NCI-H345 (cell line): ENCODE measurements at places on chromosomes 1 and 21.
A peak's percentile ranks its signal among the peaks of the same experiment; 100 is the strongest.

DNA sequence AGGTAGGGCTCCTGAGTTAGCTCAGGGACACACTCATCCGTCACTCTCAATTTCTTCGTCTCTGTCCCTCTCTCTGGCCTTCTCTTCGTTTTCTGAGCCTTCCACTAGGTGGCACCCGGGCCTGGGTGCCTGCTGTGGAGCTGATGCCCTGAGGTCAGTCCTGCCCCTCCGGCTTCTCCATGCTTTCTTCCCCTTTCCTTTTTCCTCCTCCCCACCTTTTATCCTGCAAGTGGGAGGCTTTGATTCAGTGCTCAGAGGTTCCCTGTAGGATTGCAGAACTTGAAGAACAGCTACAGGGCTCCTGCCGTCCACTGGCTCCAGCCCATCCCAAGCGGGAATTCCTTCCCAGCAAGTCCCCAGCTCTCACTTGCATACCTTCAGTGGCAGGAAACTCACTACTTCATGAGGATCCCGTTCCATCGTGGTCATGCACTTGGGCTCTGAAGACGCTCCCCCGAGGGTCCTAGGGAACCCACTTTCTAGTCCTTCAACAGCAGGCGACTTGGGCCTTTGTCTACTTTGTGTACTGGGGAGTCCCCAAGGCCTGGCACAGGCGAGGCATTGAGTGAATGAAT lies 45.6 kb downstream of the SRRM1 start:
- DNase-seq, result peak; percentile 69

DNA sequence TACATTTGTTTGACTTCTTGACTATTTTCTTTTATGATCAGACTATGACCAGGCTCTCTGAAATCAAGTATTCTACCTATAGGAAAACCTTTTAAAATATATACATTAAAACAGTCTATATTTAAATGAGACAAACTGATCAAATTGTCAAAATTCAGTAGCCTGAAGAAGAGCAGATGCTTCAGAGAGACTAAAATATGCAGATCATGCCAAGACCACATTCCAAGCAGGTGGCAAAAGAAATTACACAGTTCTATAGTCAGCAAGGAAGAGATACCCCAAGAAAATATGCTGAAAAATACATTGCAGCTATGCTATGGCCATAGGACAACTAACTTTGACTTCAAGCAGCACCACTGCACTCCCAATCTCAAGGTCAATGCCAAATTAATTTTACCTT lies 3.5 kb downstream of the LPGAT1 start:
- no peak for DNase-seq

DNA sequence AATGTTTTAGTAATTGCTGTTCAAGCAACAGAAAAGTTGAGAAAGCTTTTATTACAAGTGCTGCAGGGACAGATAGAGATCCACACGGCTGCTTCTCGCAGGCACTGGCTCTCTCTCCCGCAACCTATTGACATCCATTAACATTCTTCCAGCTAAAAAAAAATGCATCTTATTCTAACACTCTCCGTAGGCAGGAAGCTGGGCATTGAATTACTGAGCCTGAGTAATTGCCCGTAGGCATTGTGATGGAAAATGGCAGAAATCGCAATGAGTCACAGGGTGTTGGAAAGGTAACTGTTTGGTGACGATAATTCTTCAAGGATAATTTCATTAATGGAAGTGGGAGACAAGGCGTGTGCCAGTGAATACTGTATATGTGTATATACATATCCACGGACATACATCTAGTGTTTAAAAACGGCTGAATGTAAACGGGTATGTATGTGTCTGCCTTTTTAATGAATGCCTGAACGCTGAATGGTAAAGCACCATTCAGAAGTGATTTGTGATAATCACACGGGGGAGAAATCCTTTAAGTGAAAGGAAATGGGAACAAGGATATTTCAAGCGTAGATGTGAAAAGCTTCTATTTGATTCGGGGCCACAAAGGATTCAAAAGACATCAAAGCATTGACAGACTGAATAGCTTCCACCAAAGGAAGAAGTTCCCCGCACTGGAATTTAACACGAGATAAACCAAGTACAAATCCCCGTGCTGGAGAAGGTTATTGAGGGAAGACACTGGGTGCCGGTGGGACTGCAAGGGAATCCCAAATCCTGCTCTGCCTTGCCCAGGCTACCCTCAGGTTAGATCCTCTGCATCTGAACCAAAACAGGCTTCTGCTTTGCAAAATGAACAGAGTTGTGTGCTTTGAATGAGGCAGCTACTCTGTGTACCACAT lies 567.2 kb downstream of the NPHP4 start:
- peak; percentile 58 for DNase-seq

DNA sequence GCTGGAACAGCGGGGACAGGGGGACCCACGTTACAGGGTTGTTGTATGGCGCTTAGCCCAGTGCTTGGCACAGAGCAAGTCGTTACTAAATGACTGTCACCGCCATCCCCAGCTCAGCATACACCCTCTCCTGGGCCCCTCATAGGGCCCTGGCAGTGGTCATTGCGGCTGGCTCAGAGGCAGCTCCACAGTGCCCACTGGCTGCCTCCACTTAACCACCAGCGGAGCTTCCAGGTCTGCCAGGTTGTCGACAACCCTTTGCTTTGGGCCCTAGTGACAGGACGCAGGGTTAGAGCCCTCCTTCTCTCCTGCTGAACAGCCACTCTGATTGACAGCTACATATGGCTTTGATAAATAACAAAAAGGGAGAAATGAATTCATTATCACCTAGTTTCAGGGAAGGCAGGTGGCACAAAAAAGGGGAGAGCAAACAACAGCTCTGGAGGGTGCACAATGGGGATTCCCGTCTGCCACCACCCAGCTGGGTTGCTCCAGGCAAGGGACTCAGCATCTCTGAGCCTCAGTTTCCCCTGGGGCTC lies 4.8 kb downstream of the EFHD2 start:
- no peak for DNase-seq

GRCh38 chr1:170768929-170769328 lies 105.0 kb downstream of the PRRX1 start:
- DNase-seq, result no peak
